ENCODE measurements at places on chromosomes 12 and 14.

GRCh38 chr12:17342381-17342961 lies 736.5 kb upstream of the LMO3 start:
- DNase-seq = no peak

- no peak for DNase-seq
Observed at GRCh38 chr12:43480591-43480990, 71.4 kb downstream of the ADAMTS20 start.

GRCh38 chr12:55732288-55732687 lies 3.5 kb upstream of the CD63 start:
- DNase-seq = no peak

DNA sequence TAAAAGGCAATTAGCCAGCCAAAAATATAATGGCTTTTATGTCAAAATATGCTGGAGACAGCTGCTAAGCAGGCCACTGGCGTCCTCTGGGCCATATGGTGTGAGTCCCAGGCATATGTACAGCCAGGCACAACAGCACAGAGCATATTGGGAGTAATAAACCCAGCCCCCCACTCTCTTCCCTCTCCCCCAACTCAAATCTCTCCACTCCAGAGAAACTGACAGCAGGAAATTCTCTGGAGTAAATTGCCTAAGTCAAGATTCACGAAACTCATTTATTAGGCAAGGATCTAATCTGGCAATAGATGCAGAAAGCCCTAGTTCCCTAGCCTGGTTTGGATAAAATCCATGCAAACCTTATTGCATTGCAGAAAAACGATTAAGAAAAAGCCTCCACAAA lies 147.9 kb upstream of the SEL1L start:
- DNase-seq = peak; percentile 10

DNA sequence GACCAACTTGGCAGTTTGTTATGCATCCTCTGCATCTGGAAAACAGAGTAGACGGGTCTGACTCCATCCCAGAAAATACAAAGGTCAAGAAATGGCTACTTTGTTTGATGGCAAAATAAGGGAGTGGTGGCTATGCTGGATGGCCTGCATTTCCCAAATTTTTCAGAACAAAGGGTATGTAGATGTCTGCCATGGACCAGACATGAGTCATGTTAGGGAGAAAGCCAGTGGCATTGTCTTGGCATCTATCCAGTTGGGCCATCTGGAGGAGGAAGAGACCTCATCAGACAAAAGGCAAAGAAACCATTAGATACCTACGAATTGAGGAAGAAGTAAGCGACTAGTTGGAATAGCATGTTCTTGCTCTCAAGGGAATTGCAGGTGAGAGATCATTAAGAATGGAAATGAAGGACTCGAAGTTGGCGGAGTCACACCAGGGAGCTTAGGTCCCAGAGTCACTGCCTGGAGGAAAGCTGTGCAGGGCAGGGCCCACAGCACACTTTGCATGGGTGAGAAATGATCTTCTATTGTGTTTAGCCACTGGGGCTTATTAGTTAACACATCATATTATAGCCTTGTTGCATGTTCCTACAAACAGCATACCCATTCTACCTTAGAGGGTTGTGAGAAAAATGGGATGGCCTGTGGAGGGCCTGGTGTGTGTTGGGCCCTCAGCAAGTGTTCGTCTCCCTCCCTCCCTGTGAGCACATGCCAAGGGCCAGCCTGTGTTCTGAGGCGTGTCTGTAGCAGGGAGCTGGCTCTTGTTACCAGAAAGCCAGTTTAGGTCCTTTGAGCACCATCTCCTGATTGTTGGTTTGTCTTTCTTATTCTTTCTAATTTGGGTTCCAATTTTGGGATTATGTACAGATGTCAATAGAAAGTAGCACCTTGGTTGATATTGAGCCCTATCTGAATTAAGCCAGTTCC lies 119.4 kb downstream of the KTN1 start:
- DNase-seq = no peak

DNA sequence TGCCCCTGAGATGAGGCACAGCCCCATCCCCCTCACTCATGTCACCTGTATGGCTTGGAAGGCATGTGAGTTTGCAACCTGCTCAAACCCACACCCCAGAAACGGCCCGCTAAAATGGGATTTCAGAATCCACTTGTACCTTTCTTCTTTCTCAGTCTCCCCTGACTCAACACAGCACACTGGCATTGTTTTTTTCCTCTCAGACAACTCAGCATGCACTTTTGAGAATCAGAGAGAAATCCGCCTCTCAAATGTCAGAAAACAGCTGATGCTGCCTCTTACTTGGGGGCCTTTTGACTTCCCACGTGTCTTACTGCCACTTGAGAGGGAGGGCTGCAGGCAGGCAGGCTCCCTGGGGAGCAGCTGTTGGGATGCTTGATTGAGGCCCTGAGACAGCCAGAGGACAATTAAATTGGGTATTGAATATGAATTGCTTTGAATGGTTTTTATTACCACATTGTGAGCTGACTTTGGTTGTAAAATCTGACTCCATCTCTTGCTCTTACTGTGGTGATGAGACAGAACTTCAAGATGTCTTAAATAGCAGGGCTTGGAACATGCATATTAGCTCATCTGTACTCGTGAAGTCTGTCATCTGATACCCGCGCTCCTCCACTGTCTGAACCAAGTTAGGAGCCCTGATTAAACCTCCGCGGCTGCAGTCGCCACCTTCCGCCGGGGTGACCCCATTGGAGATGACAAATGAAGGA lies 96.6 kb downstream of the APAF1 start:
- no peak for DNase-seq

- DNase-seq = no peak
Observed at GRCh38 chr12:2823483-2823882, 11.0 kb downstream of the ITFG2 start.

DNA sequence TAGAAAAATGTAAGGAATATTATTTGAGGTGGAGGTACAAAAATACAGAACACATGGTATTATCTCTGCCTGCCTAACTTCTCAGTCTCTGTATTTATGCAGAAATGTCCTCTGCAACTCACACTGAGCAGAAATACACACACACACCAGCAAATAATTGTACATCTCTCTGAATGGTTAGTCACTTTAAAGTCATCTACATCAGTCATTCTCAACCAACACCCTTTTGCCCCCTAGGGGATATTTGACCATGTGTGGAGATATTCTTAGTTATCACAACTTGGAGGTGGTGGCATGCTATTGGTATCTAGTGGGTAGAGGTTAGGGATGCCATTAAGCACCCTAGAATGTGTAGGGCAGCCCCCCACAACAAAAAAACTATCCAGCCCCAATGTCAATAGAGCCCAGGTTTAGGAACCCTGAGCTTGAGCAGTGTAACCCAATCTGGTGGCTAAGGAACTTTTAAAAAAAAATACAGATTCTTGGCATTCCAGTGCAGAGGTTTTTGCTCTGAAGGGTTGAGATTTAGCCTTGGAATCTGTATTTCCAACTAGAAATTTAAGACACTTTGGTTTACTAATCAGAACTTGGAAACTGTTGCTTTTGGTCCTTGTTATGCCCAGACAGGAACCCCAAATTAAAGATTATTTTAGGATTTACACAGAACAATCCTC lies 183.8 kb downstream of the TBX5 start:
- no peak for DNase-seq

GRCh38 chr12:96194576-96194889 lies 358 bp downstream of the ELK3 start:
- DNase-seq = no peak

DNA sequence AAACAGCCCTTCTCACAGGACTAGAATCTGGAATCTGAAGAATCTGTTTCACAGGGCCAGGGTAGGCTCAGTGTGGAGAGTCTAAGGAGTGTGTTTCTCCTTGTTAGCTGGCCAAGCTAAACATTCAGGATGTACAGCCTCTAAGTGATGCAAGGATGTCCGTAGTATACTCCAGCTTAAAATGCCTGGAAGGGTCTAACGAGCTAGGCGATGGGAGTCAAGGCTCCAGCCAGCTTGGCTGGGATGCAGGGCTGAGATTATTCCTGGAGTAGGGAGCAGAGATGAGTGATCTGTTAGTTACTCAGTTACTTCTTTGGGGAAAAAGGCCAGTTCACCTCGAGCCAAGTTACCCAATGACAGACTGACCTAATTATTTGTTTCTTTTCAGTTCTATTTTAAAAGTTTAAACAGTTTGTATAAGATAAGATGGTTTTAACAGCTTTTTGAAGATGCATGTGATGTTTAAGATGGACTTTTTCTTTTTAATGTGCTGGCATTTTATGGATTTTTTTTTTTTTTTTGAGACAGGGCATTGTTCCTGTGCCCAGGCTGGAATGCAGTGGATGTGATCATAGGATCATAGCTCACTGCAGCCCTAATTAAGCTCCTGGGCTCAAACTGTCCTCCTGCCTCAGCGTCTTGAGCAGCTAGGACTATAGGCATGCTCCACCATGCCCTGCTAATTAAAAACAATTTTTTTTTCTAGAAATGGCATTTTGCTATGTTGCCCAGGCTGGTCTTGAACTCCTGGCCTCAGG lies 41.1 kb downstream of the SYNE2 start:
- no peak for DNase-seq

GRCh38 chr12:64270411-64270810 lies 48.3 kb upstream of the KICS2 start:
- DNase-seq = no peak

DNA sequence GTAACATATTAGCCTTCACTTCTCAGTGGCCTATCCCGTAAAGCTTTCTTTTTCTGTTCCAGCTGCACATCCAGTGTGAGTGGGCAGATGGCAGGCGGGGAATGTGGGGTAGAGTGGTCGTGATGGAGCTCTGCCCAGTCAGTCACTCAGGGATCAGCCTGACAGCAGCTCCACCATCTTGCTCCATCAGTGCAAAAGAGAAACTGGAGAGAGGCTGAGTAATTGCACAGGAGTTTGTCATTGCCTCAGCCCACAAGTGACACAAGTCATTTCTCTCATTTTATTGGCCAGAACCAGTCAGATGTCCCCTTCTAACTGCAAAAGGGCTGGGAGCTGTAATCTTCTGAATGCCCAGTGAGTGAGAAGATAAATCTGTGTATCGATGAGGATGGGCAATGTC lies 66.5 kb downstream of the ATP23 start:
- DNase-seq = no peak

GRCh38 chr14:75134644-75135043 lies 7.8 kb upstream of the NEK9 start:
- no peak for DNase-seq

DNA sequence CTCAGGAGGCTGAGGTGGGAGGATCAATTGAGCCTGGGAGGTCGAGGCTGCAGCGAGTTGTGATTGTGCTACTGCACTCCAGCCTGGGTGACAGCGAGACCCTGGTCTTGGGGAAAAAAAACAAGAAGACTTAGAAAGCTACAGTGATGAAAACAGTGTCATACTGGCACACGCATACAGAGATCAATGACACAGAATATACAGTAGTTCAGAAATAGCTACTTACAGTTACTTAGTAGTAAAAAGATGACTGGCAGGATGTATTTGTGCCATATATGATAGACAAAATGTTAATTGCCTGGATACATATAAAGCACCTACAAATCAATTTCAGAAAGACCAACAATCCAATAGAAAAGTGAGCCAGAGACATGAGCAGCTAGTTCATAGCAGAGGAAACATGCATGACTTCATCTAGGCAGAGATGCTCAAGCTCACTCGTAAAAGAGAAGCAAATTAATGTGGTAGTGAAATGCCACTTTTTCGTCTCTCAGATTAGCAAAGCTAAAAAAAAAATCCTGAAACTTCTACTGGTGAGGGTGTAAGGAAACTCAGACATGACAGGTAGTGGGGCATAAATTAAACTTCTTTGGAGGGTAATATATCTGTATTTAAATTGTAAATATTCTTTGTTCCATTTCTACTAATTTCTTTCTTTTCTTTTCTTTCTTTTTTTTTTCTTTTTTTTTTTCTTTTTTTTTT lies 2.5 kb upstream of the ALDH2 start:
- no peak for DNase-seq
